ENCODE measurements at places on chromosomes 3 and 15. TPM values are rescaled to one million over a fixed set of nuclear protein-coding genes. Genes with fewer than 3 reads are reported as not detected.
A peak's percentile ranks its signal among the peaks of the same experiment; 100 is the strongest.

GRCh38 chr15:49282366-49282765 is 112.3 kb downstream of the GALK2 start:
- no peaks in the 10 kb centered on the region for H3K27me3 ChIP-seq
- no peaks in the 10 kb centered on the region for H3K4me1 ChIP-seq
- no peak for DNase-seq
- no peak overlapping the region for H3K27ac ChIP-seq

- H3K4me3 ChIP-seq: no peak overlapping the region
- peak overlapping the region; percentile 9 for H3K27ac ChIP-seq
- no peaks in the 10 kb centered on the region for H3K27me3 ChIP-seq
- DNase-seq: peak; percentile 63
- no peaks in the 10 kb centered on the region for H3K36me3 ChIP-seq
These were observed 895.6 kb downstream of the ROBO1 start for GRCh38 chr3:78872195-78872594.

GRCh38 chr3:140081887-140082286 is 146.9 kb downstream of the CLSTN2 start:
- no peaks in the 10 kb centered on the region for H3K27me3 ChIP-seq
- H3K4me1 ChIP-seq: no peaks in the 10 kb centered on the region
- no peak overlapping the region for H3K4me3 ChIP-seq
- no peaks in the 10 kb centered on the region for H3K36me3 ChIP-seq

DNA sequence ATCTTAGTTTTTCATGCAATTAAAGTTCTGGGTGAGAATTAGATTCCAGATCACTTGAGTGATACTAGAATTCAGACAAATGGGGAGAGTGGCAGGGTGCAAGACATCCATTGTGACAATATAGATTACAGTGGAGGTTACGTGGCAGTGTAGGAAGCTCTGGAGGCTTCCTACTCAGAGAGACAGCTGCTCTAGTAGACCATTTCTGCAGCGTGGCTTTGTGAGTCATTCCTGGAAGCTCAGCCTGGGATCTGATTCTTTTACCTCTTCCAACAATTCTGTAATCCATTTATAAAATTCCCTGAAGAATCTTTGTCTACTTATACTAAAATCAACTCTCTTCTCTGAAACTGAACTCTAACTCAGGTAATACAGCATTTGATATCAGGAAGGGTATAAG is 90.4 kb upstream of the ASB14 start:
- H3K27ac ChIP-seq: no peak overlapping the region
- no peaks in the 10 kb centered on the region for H3K36me3 ChIP-seq
- H3K4me3 ChIP-seq: no peak overlapping the region
- H3K4me1 ChIP-seq: no peaks in the 10 kb centered on the region

DNA sequence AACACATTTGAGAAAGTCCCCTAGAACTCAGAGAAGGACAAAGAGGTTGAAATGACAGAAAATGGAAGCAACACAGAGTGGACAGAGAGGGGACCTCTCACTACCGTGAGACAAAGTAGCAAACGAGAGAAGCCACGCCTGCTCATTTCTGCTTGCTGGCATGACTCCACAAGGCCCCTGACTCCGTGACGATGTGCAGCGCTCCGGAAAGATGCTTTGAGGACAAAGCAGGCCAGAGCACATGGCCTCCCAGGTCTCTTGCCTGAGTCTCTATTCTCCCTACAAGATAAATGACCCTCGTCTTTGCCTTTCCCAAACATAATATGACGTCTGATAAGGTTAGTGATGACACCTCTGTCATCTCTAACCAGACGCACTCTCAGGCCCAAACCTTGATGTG is 63.8 kb upstream of the CTSH start:
- no peaks in the 10 kb centered on the region for H3K4me1 ChIP-seq
- no peaks in the 10 kb centered on the region for H3K27me3 ChIP-seq
- DNase-seq: peak; percentile 40
- H3K4me3 ChIP-seq: no peak overlapping the region
- no peak overlapping the region for H3K27ac ChIP-seq
- H3K36me3 ChIP-seq: no peaks in the 10 kb centered on the region

Gene SAMMSON
- not detected for total RNA-seq

GRCh38 chr15:100779331-100780207 is 100.1 kb upstream of the ALDH1A3 start:
- H3K36me3 ChIP-seq: no peaks in the 10 kb centered on the region
- DNase-seq: peak; percentile 0
- H3K27me3 ChIP-seq: no peaks in the 10 kb centered on the region
- H3K27ac ChIP-seq: no peak overlapping the region
- H3K4me3 ChIP-seq: no peak overlapping the region

- DNase-seq: no peak
- no peak overlapping the region for H3K27ac ChIP-seq
- H3K4me1 ChIP-seq: no peaks in the 10 kb centered on the region
- H3K4me3 ChIP-seq: no peak overlapping the region
These were observed 89.5 kb upstream of the ANKRD28 start for GRCh38 chr3:15887261-15887660.

Gene GOLGA6L4
- 0.19 TPM for total RNA-seq

All from neural progenitor cell (in vitro differentiated cells).